HEK293T (cell line): ENCODE measurements at places on chromosomes 7 and 10.
A peak's percentile ranks its signal among the peaks of the same experiment; 100 is the strongest.

DNA sequence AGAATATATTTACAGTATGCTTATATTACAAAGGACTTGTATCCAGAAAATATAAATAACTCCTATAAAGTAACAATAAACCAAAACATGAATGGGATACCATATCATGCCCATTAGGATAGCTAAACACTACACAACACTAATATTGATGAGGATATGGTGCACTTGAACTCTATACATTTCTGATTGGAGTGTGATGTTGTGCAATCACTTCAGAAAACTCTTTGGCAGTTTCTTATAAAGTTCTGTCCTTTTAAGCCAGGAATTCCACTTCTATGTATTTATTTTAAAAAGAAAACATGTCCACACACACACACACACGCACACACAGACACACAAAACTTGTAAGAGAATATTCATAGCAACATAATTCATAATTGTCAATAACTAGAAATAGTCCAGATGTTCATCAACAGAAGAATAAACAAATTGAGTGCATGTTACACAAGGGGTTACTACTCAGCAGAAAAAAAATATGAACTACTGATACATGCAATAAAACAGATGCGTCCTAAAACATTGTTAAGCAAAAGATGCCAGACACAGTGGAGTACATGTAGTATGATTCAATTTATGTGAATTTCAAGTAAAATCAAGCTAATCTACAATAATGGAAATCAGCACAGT lies 416.0 kb downstream of the PLXDC2 start:
- DNase-seq = no peak

DNA sequence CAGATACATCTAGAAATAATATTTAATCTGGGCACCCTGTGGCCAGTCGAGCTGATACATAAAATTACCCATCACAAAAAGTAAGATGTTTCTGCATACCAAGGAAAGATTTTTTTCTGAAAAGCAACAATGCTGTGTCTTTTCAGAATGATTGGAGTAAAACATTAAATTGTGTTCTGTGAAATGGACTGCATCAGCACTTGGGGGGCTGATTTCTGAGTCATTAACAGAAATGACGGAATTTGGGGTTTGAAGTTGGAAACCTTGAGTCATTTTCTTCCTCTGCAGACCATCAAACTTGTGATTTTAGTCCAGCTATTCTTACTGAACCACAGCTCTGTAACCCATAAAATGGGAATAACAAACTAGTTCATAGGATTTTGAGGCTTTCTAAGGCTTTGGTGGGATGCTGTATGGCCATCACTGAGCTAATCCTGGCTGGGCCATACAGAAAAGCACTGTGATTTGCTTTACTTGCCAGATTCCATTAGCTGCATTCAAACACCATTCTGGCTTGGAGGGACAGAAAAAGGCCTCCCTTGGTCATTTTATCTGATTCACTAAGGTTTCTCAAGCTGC lies 739.4 kb upstream of the IGFBP3 start:
- DNase-seq = no peak

DNA sequence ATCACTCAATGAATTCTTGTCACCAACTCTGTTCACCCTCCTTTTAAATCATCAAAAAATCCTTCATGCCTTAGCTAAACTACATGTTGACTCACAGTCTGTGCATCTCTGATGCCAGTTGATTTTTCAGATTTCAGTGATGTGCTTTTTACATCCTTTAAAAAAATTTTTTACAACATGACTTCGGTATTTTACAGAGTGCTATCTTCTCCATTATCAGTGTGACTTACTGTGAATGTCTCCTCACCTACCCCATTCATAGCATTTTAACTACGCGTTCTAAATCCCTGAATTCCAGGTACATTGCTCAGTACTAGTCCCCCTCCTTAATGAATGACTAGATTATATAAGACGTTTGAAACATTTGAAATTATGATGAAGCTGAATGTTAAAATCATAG lies 98.7 kb downstream of the DNAH11 start:
- DNase-seq = no peak

- DNase-seq = no peak
These were observed 87.7 kb downstream of the TNS3 start for GRCh38 chr7:47493976-47494911.

GRCh38 chr10:34861293-34862021 lies 46.4 kb upstream of the PARD3 start:
- DNase-seq = peak; percentile 36

GRCh38 chr10:87750817-87751216 lies 67.2 kb downstream of the ATAD1 start:
- DNase-seq = no peak

GRCh38 chr10:13853854-13854253 lies 267.1 kb downstream of the PRPF18 start:
- DNase-seq = no peak

DNA sequence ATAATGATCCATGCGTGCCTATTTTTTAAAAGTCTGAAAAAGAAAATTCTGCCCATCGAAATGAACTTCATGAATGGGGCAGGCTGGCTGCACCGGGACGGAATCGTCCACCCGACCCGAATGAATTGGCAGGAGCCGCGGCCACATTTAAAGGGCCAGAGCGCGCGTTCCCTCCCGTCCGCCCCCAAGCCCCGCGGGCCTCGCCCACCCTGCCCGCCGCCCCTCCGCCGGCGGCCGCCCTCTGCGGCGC lies 319 bp upstream of the GATA3 start:
- peak; percentile 46 for DNase-seq

DNA sequence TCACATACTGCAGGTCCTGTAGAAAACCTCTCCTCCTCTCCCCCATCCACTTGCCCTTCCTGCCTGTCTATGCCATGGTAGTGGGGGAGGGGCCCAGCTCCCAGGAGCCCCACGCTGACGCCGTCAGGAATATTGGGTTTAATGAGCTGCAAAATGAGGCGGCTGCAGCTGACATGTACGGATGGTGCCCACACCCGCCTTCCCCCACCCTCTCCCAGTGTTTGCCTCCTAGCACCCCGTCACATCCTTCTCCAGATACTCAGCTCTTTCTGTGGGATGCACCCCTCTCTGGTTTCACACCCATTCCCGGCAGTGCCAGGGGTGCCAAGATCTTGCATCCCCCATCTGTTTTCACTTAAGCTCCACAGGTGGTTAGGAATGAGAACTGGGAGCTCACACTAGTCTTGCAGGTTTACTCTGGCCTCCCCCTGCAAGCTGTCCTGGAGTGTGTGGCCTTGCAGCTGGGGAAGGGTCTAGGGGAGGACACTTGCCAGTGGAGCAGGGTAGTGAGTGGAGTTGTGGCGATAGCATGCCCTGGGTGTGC lies 26.1 kb downstream of the GBX1 start:
- DNase-seq = no peak

- DNase-seq = no peak
These were observed 106.0 kb downstream of the CYTH3 start for GRCh38 chr7:6166443-6166891.

GRCh38 chr10:7407368-7408290 lies 3.2 kb downstream of the SFMBT2 start:
- no peak for DNase-seq

- DNase-seq = no peak
These were observed 70.5 kb downstream of the ZMIZ1 start for GRCh38 chr10:79139124-79139835.

DNA sequence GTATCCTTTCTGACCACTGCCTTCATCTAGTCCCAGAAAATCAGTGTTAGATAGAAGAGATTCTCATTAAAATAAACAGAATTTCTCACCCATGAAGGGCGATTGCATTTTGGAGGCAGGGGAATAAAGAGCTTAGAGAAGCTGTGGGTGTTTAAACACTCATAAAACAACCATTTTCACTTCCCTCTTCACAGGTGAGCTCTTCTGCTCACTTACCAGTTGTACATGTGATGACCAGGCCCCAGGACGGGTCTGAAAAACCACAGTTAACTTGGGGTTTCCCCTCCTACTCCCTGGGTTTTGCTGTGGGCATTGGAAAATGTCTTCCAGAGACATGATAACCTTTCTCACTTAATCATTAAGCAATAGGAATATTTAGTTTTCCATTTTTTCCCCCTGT lies 411.6 kb upstream of the DPP6 start:
- DNase-seq = no peak

DNA sequence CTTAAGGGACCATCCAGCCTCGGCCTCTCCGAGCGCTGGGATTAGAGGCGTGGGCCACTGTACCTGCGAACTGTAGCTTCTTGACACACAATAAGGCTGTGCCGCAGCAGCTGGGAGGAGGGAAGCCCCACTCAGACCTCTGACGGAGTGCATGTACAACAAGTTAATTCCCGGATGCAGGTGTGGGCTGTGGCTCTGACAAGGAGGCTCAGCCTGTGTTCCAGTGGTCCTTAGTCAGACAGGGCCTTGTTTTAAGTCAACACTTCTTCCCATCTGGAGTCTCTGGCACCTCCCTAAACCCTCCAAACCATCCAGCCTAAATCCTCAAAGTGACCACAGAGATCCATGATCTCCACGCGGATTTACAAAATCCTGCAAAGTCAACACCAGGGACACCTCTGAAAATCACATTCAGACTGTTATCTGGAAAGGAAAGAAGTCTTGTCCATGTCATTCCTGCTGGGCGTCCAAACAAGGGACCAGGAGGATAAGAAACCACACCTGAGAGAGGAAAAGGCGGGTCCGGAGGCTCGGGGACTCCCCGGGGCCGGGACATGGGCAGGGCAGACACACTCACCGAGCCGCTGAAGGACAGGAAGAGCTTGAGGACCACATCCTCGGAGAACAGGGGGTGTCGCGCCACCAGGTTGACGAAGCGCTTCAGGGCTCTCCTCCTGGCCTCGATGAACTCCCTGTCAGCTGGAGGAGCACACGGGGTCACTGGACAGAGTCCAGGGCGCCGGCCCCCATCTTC lies 29.4 kb downstream of the NUDT1 start:
- no peak for DNase-seq

DNA sequence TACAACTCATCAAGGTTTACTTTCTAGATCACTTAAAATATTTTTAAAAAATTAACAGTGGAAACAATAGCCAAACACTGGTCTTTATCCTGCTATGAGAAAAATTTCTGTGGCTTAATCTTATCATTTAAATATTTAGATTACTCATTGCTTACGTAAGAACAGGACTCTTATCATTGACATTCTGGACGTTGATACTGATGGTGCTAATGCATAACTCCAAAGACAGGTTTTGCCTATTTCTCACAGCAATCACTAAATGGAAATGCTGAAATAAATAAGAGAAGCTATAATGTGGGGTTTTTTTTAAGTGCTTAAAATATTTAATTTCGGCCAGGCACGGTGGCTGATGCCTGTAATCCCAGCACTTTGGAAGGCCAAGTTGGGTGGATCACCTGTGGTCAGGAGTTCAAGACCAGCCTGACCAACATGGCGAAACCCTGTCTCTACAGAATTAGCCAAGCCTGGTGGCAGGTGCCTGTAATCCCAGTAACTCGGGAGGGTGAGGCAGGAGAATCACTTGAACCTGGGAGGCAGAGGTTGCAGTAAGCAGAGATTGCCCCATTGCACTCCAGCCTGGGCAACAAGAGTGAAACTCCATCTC lies 195.0 kb downstream of the HGF start:
- DNase-seq = no peak

DNA sequence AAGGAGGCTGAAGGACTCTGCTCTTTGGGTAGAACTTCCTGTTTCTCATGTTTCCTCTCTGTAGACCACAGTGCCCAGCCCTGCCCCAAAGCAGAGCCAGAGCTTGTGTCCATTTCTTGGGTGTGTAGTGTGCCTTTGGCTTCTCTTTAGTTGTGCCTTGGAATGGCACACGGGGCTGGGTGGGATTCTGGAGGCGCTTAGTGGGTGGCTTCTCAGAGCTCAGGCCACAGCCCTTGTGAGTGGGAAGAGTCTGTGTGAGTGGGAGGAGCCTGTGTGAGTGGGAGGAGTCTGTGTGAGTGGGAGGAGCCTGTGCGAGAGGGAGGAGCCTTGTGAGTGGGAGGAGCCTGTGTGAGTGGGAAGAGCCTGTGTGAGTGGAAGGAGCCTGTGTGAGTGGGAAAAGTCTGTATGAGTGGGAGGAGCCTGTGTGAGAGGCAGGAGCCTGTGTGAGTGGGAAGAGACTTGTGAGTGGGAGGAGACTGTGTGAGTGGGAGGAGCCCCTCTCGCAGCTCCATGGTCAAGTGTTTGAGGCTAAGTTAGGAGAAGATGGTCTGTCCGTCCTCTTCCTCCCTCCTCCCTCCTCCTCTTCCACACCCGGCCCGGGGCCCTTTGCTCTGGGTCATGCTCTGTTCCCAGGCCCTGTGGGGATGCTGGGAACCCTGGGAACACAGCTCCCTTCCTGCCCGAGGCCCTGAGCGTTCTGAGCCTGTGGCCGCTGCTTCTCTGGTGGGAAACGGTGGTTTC lies 153.0 kb downstream of the GRK5 start:
- peak; percentile 38 for DNase-seq

DNA sequence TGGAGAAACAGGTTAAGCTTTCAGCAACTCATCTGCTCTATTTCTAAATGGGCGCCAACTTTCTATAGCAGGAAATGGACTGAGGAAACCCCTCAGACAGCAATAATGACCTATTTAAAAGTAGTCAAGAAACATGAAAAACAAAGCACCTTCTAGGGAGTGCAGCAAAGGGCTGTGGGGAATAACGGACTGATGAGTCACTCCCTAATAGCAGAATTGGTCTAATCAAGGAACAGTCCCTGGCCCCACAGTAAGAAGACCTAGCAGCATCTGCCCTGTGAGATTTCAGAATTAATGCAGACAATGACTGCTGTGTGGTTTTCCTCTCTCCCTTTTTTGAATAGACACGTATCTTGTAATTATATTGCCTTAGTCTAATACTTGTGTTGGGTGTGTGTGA lies 602.9 kb downstream of the IPMK start:
- no peak for DNase-seq

- DNase-seq = no peak
These were observed 126.0 kb downstream of the ATRNL1 start for GRCh38 chr10:115219203-115219602.

- peak; percentile 44 for DNase-seq
These were observed 10.6 kb downstream of the BEND7 start for GRCh38 chr10:13518076-13518692.

DNA sequence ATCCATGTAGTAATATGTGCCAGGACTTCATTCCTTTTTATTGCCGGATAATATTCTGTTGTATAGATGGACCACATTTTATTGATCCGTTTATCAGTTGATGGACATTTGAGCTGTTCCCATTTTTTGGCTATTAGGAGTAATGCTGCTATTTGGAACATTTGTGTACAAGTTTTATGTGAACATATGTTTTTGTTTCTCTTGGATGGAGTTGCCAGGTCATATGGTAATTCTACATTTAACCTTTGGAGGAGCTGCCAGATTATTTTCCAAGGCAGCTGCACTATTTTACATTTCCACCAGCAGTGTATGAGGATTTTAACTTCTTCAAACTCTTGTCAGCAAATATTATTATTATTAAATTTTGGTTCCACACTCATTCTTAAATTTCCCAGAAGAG lies 59.2 kb downstream of the C10orf90 start:
- no peak for DNase-seq
